Mesangial cell (primary cell): ENCODE measurements at places on chromosomes 6 and 20. TPM values are rescaled to one million over a fixed set of nuclear protein-coding genes. Genes with fewer than 3 reads are reported as not detected.

TAAR8 gene
- not detected in 2 replicates for total RNA-seq

MRPS18B gene
- 52.4 and 67.6 TPM in 2 replicates for total RNA-seq

CEP250 gene
- 26.7 and 31.4 TPM in 2 replicates for total RNA-seq

RAET1L gene
- 0.25 and 0.65 TPM in 2 replicates for total RNA-seq

PNLDC1 gene
- total RNA-seq = 0.13 TPM in 1 of 2 replicates, not detected in the other

CCHCR1 gene
- 20.0 and 26.2 TPM in 2 replicates for total RNA-seq

EPPIN gene
- not detected in 2 replicates for total RNA-seq

SRF gene
- total RNA-seq = 40.3 and 44.2 TPM in 2 replicates

SCP2D1 gene
- total RNA-seq = not detected in 2 replicates

RNF8 gene
- total RNA-seq = 5.7 and 12.1 TPM in 2 replicates

PTPRT gene
- not detected in 2 replicates for total RNA-seq

RIPPLY2 gene
- not detected in 2 replicates for total RNA-seq

NFKBIE gene
- total RNA-seq = 24.3 and 25.4 TPM in 2 replicates

EYA2 gene
- 0.38 TPM in 1 of 2 replicates, not detected in the other for total RNA-seq

CDC5L gene
- total RNA-seq = 7.4 and 11.9 TPM in 2 replicates

BPI gene
- total RNA-seq = 0.33 TPM in 1 of 2 replicates, not detected in the other

SLCO4A1 gene
- total RNA-seq = 2.2 and 10.6 TPM in 2 replicates

METTL24 gene
- total RNA-seq = 0.65 and 6.6 TPM in 2 replicates

TAAR2 gene
- total RNA-seq = not detected in 2 replicates

TULP1 gene
- not detected in 2 replicates for total RNA-seq

TUBB1 gene
- total RNA-seq = not detected in 2 replicates

NINL gene
- 6.0 and 13.7 TPM in 2 replicates for total RNA-seq

ARMH2 gene
- total RNA-seq = not detected in 2 replicates
